IMR-90 (cell line): ENCODE measurements at places on chromosomes 3 and 15. TPM values are rescaled to one million over a fixed set of nuclear protein-coding genes. Genes with fewer than 3 reads are reported as not detected.

Gene ZBBX
- polyA plus RNA-seq = not detected in 2 replicates

Gene NAALADL2
- 2.4 and 3.8 TPM in 2 replicates for polyA plus RNA-seq

Gene SUCNR1
- polyA plus RNA-seq = not detected in 2 replicates

Gene DISP2
- 0.34 and 0.42 TPM in 2 replicates for polyA plus RNA-seq

Gene KIF9
- 5.0 and 5.7 TPM in 2 replicates for polyA plus RNA-seq

Gene NR1I2
- not detected in 2 replicates for polyA plus RNA-seq

Gene ATP2B2
- polyA plus RNA-seq = 0.02 TPM in 1 of 2 replicates, not detected in the other

Gene ALDH1L1
- polyA plus RNA-seq = not detected in 2 replicates

Gene SPTBN5
- polyA plus RNA-seq = 0.37 and 0.38 TPM in 2 replicates

Gene FOXB1
- not detected in 2 replicates for polyA plus RNA-seq

Gene LRTM1
- not detected in 2 replicates for polyA plus RNA-seq

Gene TMA7
- polyA plus RNA-seq = 220 and 240 TPM in 2 replicates

Gene ACTC1
- 1.9 and 2.8 TPM in 2 replicates for polyA plus RNA-seq

Gene MFAP1
- 20.8 and 21.6 TPM in 2 replicates for polyA plus RNA-seq

Gene MYZAP
- not detected in 2 replicates for polyA plus RNA-seq

Gene ADPRH
- polyA plus RNA-seq = 0.06 and 0.12 TPM in 2 replicates

Gene FSTL1
- polyA plus RNA-seq = 864 and 916 TPM in 2 replicates

Gene LDHAL6B
- polyA plus RNA-seq = not detected in 2 replicates
